ENCODE measurements at places on chromosomes 1 and 21.

DNA sequence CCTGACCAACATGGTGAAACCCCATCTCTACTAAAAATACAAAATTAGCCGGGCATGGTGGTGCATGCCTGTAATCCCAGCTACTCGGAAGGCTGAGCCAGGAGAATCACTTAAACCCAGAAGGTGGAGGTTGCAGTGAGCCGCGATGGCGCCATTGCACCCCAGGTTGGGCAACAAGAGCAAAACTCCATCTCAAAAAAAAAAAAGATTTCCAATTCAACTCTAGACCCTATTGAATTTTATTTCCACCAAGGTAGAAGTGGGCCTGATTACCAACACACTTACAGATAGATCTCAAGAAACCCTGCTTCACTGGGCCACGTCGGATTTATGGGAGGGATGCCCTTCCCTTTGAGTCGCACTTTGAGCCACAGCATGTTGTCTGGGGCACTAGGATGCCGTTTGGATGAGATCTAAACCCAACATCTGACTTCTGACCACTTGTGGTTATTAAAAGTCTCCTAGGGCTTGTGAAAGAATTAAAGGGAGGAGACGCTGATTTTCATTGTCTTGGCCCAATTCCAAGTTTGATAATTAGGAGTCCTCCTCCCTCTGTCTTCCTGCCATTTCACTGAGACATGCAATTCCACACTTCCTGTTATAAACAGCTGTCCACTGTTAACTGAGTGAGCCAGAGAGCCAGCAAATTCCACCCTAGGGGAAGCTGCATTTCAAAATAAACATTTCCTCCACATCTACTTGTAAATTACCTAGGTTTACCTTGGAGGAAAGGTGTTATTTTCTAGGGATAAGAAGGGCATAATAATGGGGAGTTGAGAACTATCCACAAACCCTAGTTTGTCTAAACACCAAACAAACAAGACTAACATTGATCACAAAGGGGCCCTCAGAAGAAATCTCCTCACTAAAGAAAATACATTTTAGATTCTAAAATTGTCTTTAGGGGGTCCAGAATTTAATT lies 5.2 kb upstream of the RERE start:
- DNase-seq, result peak; percentile 78

- no peak for DNase-seq
Measured at GRCh38 chr1:44416408-44416807, 11.4 kb downstream of the RNF220 start.

DNA sequence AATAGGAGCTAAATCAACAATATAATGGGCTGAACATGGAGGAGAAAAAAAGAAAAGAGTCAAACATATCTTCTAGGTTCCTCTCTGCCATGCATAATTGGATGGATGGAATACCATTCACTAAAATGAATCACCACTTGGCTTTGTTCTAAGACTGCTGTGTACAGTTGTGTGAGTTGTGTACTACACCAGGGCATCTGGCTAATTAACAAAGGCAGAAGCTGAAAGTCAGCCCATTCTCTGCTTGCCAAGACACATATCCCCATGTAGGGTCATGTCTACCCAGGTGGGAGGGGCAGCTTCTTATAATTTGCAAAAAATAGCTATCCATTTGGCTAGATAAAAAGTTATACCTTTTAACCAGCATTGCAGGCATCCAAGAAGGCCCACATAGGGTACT lies 21.0 kb downstream of the JUN start:
- peak; percentile 62 for DNase-seq

- DNase-seq, result peak; percentile 28
Measured at GRCh38 chr21:44454747-44455523, at the start of gene LRRC3. Gene LRRC3 (plus strand): TSS chr21:44455510. CDS start chr21:44456645, 1,135 bp downstream.

- no peak for DNase-seq
Measured at GRCh38 chr1:165312591-165312990, 43.9 kb downstream of the LMX1A start.

DNA sequence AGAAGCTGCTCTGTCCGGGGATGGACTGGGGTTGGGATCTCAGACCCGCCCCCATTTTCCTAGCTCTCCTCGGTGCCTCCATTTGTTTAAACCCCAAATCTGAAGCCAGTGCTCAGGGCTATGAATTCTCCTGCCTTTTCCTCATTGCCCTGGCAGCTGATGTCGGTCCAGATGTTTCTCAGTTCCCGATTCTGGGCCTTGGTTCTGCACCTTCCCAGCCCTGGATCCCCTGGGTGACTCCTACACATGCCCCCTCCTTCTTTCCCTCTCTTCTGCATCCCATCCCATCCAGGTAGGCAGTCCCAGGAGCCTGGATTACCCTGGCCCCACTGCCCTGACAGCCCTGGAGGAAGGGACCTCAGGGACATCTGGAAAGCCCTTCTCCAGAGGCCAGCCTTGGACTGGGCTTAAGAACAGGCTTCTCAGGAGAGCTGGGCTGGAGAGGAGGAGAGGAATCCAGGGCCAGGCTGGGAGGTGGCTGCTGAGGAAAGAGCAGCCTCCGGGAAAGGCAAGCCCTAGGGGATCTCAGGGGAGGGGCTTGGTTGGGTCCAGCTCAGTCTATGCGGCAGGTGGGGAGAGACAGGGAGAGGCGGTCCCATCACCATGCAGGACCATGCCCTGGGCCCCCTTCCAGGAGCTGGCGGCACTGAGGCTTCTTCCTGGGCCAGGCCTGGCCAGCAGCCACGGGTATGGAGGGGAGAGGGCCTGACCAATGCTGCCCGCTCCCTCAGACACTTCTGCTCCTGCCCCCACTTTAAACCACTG lies 6.8 kb upstream of the EPS8L3 start:
- no peak for DNase-seq

GRCh38 chr21:26844258-26845065 lies 747 bp downstream of the ADAMTS1 start:
- DNase-seq, result no peak
